Hindlimb muscle (tissue), 1 donor: ENCODE measurements at places on chromosomes 13 and 19.

- no peak for DNase-seq
Observed at GRCh38 chr19:50359328-50359818, 6.1 kb downstream of the NAPSA start.

GRCh38 chr13:106709522-106709921 is 141.6 kb upstream of the ARGLU1 start:
- peak; percentile 23 for DNase-seq

- no peak for DNase-seq
Observed at GRCh38 chr19:32104153-32104849, 241.1 kb upstream of the ZNF507 start.

GRCh38 chr13:23865906-23866305 is 23.3 kb downstream of the MIPEP start:
- DNase-seq, result no peak

GRCh38 chr19:35077411-35078223 is 36.1 kb downstream of the HPN start:
- DNase-seq, result no peak

- no peak for DNase-seq
Observed at GRCh38 chr19:47507012-47507411, 7.9 kb downstream of the NAPA start.

GRCh38 chr19:18809149-18809868 is 18.2 kb upstream of the COMP start:
- DNase-seq, result peak; percentile 57

- no peak for DNase-seq
Observed at GRCh38 chr19:48415395-48415794, 21.9 kb downstream of the GRIN2D start.

DNA sequence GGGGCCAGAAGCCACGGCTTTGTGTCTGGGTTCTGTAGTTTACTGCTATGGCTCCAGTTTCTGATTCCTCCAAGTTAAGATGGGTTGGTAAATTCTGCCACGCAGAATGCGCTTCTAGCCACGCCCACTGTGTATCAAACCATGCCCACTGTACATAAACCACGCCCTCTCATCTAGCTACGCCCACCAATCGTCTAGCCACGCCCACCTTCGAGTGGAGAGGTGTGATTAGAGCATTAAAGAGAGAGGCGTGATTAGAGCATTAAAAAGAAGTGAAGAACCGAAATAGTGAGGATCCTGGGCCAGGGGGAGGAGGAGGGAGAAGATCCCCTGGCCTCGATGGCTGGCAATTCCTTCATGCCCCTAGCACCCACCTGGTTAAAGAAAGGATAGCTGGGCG is 43.7 kb upstream of the ADGRE5 start:
- no peak for DNase-seq

- no peak for DNase-seq
Observed at GRCh38 chr19:34017601-34018000, 154.7 kb upstream of the LSM14A start.

- peak; percentile 40 for DNase-seq
Observed at GRCh38 chr13:91017031-91017668, 330.3 kb upstream of the MIR17HG start.

- no peak for DNase-seq
Observed at GRCh38 chr13:93603043-93603442, 376.4 kb downstream of the GPC6 start.

DNA sequence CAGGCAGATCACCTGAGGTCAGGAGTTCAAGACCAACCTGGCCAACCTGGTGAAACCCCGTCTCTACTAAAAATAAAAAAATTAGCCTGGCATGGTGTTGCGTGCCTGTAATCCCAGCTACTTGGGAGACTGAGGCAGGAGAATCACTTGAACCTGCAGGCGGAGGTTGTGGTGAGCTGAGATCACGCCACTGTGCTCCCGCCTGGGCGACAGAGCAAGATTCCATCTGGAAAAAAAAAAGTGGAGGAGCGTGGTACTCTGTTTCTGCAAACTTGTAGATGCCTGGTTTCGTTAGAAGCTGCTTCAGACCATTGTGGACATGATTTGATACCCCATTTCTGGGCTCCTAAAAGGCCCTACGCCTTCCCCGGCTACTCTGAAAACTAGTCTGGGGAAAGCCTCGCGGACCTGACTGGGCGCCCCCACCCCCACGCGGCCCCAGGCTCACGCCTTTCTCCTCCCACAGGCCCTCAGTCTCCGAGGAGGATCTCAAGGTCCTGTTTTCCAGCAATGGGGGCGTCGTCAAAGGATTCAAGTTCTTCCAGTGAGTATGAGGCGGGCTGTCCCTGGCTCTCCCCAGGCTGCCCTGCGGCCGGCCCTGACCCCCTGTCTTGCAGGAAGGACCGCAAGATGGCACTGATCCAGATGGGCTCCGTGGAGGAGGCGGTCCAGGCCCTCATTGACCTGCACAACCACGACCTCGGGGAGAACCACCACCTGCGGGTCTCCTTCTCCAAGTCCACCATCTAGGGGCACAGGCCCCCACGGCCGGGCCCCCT is 11.5 kb downstream of the PLPPR3 start:
- DNase-seq, result no peak

- no peak for DNase-seq
Observed at GRCh38 chr13:74087357-74087756, 46.8 kb downstream of the KLF12 start.

DNA sequence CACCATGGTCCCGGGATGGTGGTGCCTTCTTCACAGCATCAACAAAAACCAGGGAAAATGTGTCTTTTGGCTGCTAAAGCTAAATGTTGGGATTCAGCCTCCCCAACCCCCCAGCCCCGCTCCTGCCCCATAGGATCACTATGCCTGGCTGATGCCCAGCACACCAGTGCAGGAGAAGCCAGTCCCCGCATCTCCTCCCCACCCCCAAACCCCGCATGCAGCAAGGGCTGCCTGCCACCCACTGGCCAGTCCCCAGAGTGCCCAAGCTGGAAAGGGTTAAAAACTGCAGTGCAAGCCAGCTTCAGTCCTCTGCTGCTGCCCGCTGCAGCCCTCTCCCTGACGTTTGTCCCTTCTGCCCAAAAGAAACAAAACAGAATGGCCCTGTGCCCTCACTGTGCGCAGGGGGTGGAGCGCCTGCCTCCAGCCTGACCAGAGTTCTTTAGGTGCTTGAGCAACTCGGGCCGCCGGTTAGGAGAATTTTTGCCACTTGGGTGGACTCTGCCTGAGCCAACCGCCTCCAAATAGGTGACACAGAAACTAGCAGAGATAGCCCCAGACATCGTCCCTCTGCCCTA is 3.7 kb downstream of the CALM3 start:
- no peak for DNase-seq

GRCh38 chr19:57171551-57172081 is 4.3 kb upstream of the DUXA start:
- no peak for DNase-seq

GRCh38 chr19:39342647-39343305 is 555 bp downstream of the SAMD4B start:
- no peak for DNase-seq

- DNase-seq, result no peak
Observed at GRCh38 chr13:38624822-38625221, 62.1 kb upstream of the FREM2 start.

GRCh38 chr13:113947311-113948033 is 26.4 kb downstream of the C13orf46 start:
- peak; percentile 66 for DNase-seq

DNA sequence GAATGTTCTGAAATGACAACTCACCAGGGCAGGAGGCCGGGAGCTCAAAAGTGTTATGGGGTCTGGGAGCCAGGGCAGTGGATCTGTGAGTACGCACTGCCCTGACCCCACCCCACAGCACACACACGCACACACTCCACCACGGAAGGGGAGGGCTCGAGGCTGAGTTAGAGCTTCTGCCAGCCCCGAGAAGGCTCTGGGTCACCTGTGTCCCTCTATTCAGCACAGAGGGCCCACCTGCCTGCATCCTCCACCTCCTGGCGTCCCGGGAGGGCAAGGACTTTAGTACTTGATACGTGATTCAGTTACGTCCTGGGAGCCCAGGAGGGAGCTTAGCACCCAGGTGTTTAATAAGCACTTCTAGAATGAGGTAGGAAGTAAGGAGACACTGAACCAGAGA is 190.0 kb upstream of the GPR12 start:
- DNase-seq, result no peak

GRCh38 chr19:43524922-43525835 is 1.8 kb downstream of the ETHE1 start:
- DNase-seq, result no peak

DNA sequence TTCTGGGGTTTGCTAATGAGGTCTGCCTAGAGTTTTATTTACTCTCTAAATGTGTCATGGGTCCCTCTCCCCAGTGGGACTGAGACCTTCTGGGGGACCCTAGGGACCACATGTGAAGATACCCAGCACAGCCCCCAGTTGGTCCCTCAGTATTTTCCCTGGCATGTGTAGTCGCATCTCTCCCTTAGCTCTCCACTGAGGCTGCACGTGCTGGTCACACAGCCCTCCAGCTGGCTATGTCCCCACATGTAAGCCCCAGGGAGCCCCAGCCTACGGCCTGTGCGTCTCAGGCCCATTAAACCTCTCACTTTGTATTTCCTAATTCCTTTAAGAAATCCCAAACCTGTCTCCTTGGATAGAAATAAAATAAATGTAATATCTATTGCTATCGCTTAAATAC is 189.6 kb upstream of the TSHZ3 start:
- DNase-seq, result no peak
